ENCODE measurements at places on chromosomes 2 and 18. TPM values are rescaled to one million over a fixed set of nuclear protein-coding genes. Genes with fewer than 3 reads are reported as not detected.

The EHD3 gene
- 1.9 TPM for total RNA-seq

DNA sequence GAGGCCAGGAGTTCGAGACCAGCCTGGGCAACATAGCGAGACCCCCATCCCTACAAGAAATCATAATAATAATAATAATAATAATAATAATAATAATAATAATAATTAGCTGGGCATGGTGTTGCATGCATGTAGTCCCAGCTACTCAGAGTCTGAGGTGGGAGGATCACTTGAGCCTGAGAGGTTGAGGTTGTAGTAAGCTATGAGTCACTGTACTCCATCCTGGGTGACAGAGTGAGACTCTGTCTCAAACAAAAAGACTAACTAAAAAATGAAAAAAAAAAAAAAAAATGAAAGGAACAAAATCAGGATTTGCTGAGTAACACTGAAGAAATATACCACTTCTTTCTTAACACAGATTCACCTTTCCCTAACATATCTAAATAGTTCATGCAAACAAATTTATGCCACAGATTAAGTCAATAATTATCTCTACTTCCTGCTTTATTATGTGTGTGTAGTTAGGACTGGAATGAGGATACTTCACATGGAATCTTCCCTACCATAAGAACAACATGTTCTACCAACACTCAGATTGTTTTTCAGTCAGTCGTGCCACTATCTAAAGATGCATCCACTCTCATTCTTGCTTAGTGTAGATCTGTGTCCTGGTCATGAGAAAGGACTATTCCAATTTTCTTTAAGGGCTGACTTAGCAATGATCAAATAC, 928.7 kb downstream of the SLC4A3 start:
- H3K4me1 ChIP-seq, result no peaks in the 10 kb centered on the region
- no peaks in the 10 kb centered on the region for H3K27me3 ChIP-seq
- no peaks in the 10 kb centered on the region for H3K36me3 ChIP-seq

GRCh38 chr2:212495046-212495445, 43.6 kb downstream of the ERBB4 start:
- H3K27me3 ChIP-seq, result no peaks in the 10 kb centered on the region
- H3K27ac ChIP-seq, result no peak overlapping the region
- no peaks in the 10 kb centered on the region for H3K36me3 ChIP-seq
- H3K4me1 ChIP-seq, result no peaks in the 10 kb centered on the region

GRCh38 chr2:88829607-88830463, 138.4 kb downstream of the RPIA start:
- H3K27me3 ChIP-seq, result peaks cover 5% of the 10 kb centered on the region
- H3K36me3 ChIP-seq, result no peaks in the 10 kb centered on the region
- no peak overlapping the region for H3K27ac ChIP-seq
- no peak for DNase-seq
- H3K4me3 ChIP-seq, result no peak overlapping the region
- no peaks in the 10 kb centered on the region for H3K4me1 ChIP-seq

GRCh38 chr18:36786686-36787085, 42.1 kb downstream of the TPGS2 start:
- no peak overlapping the region for H3K27ac ChIP-seq
- no peaks in the 10 kb centered on the region for H3K27me3 ChIP-seq
- DNase-seq, result no peak

GRCh38 chr2:39894082-39894481, 115.0 kb upstream of the THUMPD2 start:
- H3K4me1 ChIP-seq, result no peaks in the 10 kb centered on the region
- no peak overlapping the region for H3K4me3 ChIP-seq
- no peaks in the 10 kb centered on the region for H3K36me3 ChIP-seq
- H3K27ac ChIP-seq, result no peak overlapping the region
- DNase-seq, result no peak

The SERPINB8 gene
- 22.8 TPM for total RNA-seq

DNA sequence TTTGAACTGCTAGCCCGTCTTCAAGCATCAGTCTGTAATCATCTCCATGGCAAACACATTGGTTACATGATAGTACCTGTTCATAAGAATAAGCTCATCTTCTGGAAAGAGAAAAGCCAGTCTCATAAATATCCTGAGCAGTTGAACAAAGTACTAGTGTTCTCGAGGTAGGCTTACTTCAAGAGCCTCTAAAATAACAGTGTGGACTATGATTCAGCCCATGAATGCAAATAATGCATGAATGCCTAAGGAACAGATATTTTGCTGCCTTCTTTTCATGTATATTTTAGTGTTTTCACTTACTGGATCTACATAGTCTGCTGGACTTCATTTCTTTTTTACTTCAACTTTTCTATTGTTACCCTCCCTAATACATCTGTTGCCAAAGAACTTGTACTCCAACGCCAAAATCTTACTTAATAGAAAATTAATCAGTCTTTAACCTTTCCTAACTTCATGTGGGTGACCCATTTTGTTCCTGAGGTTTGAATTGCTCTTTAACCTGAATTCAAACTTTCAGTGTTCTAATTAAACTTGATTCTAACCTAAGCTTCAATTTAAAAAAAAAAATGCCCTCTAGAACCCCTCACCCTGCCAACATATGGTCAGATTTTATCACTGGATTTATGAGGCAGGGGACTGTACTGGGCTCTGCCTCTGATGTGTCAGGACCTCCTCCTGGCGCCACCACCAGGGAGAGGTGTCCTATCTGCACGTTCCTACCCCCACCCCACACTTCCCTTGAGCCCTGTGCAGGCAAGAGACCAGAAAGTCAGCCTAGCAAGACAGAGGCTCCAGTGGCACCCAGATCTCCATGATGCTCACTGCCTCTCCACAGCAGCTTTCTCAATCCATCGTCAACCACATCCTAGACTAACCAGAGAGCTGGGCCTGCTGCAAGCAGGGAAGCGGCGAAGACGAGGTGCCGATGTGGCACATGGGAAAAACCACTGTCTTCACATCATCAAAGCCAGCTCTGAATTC, 264.7 kb upstream of the ID2 start:
- peaks cover 4% of the 10 kb centered on the region for H3K4me1 ChIP-seq
- no peak for DNase-seq
- H3K36me3 ChIP-seq, result no peaks in the 10 kb centered on the region

DNA sequence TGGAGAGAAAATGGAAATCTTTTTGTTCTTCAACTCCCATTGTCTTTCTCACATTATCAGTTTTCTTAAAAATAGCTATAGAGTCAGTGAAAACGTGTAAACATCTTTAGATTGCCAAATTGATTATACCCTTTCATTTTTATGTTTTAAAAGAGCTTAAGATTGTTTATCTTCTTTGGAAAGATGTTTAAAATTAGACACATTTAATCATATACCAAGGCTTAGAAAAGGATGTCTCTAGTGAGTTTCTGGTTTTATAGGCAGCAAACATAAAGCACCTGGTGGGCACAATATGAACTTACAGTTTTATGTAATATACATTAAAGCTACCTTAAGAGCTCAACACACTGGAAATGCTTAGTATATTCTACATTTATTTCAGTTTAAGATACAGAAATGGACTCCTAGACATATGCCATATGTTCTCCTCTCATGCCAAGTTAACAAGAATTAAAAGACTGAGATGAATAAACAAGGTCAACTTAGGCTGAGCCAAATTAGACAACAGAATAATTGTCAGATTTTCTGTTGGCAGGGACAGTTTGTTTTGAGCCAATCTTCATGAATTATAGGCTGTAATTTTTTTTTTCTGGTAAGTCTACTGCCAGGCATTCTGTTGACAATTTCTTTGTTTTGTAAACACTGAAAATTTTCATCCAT, 112.7 kb downstream of the OTX1 start:
- DNase-seq, result no peak
- no peak overlapping the region for H3K27ac ChIP-seq
- no peak overlapping the region for H3K4me3 ChIP-seq
- no peaks in the 10 kb centered on the region for H3K4me1 ChIP-seq

- no peaks in the 10 kb centered on the region for H3K36me3 ChIP-seq
- H3K4me3 ChIP-seq, result no peak overlapping the region
- H3K4me1 ChIP-seq, result no peaks in the 10 kb centered on the region
- DNase-seq, result no peak
Measured at GRCh38 chr2:44674473-44675284, 266.8 kb upstream of the SIX3 start.

The CIDEA gene
- total RNA-seq, result not detected

The ANKRD30BL gene
- not detected for total RNA-seq

- H3K27ac ChIP-seq, result no peak overlapping the region
- no peak for DNase-seq
- H3K36me3 ChIP-seq, result peaks cover 6% of the 10 kb centered on the region
Measured at GRCh38 chr2:108943751-108944150, 45.3 kb downstream of the EDAR start.

DNA sequence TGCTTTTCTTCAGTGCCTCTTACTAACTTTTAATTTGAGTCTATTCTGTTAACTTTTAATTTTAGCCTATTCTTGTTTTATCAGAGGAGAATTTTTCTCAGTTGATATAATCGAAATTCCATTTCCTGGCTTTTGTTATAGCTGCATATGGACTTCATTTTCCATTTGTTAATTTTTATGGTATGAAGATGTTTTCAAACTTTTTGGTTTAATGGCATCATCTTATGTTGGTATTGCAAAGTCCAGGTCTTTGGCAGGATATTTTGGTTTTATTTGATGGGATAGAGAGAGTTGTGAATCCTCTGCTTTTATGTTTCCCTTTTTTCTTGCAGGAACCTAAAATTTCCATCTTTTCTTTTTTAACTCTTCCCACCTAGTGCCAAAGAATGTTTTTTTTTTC, 70.9 kb upstream of the RAPGEF4 start:
- no peaks in the 10 kb centered on the region for H3K4me1 ChIP-seq
- H3K4me3 ChIP-seq, result no peak overlapping the region
- H3K36me3 ChIP-seq, result no peaks in the 10 kb centered on the region
- H3K27me3 ChIP-seq, result peaks cover 4% of the 10 kb centered on the region
- no peak overlapping the region for H3K27ac ChIP-seq

The INHA gene
- total RNA-seq, result not detected

DNA sequence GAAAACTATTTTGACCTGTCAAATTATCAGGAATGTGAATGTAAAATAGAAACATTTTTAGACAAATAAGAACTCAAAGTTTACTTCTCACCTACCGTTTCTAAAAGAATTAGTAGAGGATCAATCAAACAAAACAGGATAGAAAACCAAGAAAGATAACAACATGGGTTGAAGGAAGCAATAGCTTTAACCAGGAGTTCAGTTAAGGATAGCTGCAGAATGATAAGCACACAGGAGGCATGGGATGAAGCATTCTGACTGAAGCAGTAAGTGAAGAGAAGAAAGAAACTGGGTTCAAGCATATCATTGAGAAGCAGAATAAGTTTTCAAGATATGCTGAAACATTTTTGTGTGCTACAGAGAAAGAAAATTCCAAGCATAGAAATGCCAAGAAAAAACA, 52.3 kb downstream of the TWSG1 start:
- DNase-seq, result no peak
- no peaks in the 10 kb centered on the region for H3K4me1 ChIP-seq
- H3K4me3 ChIP-seq, result no peak overlapping the region
- no peak overlapping the region for H3K27ac ChIP-seq

DNA sequence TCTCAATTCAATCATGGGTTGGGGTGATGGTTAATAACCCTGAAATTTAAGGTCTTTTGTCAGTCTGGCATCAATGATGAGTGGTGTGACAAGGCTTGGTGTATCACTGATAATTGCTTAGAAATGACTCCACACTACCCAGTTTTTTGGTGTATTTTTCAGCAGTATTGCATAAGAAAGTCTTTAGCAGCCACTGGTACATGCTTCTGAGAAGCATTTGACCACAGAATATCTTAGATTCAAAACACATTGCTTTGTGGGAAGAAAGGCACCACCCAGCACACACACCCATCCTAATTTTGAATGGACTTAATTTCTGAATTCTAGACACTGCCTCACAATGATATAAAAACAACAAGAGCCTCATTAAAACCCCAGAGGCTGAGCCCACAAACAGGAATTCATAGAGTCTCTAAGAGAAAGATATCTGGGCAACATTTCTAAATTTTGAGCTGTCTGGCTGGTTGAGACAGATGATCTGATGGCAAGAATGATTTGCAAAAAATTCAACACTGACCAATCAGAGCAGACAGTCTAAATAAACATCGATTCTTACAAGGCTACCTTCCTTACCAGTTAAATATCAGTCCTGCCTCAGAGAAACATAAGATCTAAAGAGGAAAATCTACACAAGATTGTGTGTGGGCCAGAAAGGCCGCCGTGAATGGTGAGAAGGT, 114.7 kb upstream of the CYP1B1 start:
- no peak for DNase-seq
- peaks cover 14% of the 10 kb centered on the region for H3K4me1 ChIP-seq
- no peak overlapping the region for H3K4me3 ChIP-seq
- peaks cover 10% of the 10 kb centered on the region for H3K27me3 ChIP-seq
- H3K36me3 ChIP-seq, result peaks cover 5% of the 10 kb centered on the region

The PROM2 gene
- total RNA-seq, result 0.37 TPM

GRCh38 chr2:184155791-184156190, 442.5 kb upstream of the ZNF804A start:
- H3K27ac ChIP-seq, result no peak overlapping the region
- no peaks in the 10 kb centered on the region for H3K27me3 ChIP-seq
- H3K4me3 ChIP-seq, result no peak overlapping the region
- no peaks in the 10 kb centered on the region for H3K36me3 ChIP-seq
- no peaks in the 10 kb centered on the region for H3K4me1 ChIP-seq

GRCh38 chr18:56333146-56333545, 305.2 kb downstream of the TXNL1 start:
- no peak overlapping the region for H3K4me3 ChIP-seq
- H3K4me1 ChIP-seq, result no peaks in the 10 kb centered on the region
- H3K27me3 ChIP-seq, result peaks cover 2% of the 10 kb centered on the region
- H3K36me3 ChIP-seq, result no peaks in the 10 kb centered on the region
- no peak overlapping the region for H3K27ac ChIP-seq

The IL36G gene
- not detected for total RNA-seq

- H3K36me3 ChIP-seq, result peaks cover 6% of the 10 kb centered on the region
- H3K27ac ChIP-seq, result no peak overlapping the region
- H3K27me3 ChIP-seq, result peaks cover 4% of the 10 kb centered on the region
- H3K4me1 ChIP-seq, result no peaks in the 10 kb centered on the region
- H3K4me3 ChIP-seq, result no peak overlapping the region
Measured at GRCh38 chr2:144484201-144484948, 35.5 kb downstream of the ZEB2 start.

- no peak for DNase-seq
- H3K27me3 ChIP-seq, result no peaks in the 10 kb centered on the region
- no peak overlapping the region for H3K4me3 ChIP-seq
- H3K36me3 ChIP-seq, result peaks cover 13% of the 10 kb centered on the region
Measured at GRCh38 chr18:79459946-79460480, 64.3 kb downstream of the NFATC1 start.
